Dorsolateral prefrontal cortex (tissue), 122 donors: ENCODE measurements at places on chromosomes 2 and 18.
A peak's percentile ranks its signal among the peaks of the same experiment; 100 is the strongest.

DNA sequence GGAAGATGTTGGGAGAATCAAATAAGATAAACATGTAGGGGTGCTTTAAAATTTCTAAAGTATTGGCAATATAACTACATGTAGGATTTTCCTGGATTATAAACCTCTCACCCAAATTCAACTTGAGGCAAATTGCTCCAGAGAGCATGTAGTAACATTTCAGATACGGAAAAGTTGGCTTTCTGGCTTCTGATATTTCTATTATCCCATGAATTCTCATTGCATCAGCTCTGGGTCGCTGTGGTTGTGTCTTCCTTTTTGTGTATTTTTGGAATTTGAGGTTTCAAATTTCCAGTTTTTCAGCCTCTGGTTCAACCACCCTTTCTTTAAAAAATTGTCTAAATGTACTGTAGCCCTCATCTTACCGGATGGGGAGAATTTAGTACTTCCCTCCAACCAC lies 32.3 kb downstream of the TGIF1 start:
- no peak for DNase-seq

DNA sequence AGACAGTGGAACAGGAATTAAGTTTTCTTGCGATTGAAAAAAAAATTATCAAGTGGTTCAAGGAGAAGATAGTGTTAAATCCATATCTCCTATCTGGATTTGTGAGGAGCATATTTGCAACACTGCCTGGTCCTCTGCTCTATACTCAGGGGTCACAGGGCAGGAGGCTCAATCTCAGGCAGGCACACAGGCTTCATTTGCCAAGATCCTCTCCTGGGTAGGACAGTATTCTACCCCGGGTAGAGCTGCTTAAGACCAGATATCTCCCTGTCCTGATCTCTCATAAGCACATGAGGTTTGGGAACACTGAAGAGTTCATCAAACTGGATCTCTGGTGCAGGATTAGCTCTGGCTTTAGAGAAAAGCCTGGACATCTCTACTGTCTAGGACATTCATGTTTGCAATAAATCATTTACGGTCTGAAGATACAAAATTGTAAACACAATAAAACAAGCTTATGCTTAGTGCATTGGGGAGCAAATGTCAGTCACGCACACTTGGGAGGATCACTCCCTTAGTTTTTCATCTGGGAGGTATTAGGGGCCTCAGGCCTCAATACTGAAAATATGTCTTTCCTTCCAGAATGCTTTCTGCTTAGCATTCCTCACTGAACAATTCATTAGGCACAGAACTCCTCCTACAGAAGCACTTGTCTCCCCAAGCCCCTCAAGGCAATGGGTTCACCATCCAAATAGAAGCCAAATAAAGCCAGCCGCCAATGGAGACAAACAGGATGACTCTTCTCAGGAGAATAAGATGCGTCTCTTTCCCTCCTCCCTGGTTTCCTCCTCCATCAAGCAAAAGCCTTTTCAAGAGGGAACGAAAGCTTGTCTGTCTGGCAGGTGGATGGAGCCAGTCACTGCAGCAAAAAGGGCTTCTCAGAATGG lies 34.1 kb upstream of the LCLAT1 start:
- no peak for DNase-seq

DNA sequence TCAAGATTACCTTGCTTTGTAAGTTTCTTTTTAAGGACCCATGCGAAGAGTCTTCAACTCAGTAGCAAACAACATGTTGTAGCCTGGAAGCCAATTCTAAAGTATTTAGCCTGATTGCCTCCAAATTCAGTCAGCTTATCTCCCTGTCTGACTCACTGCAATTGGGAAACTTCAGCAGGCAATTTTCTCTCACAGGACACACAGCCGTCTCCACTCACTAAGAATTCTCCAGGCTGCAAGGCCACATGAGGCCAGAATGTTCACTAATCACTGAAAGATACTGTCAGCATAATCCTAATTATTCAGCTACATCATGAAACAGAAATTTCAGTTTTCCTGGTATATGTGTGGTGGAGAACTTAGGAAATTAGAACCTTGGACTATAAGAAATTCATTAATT lies 78.1 kb upstream of the PDE1A start:
- no peak for DNase-seq

DNA sequence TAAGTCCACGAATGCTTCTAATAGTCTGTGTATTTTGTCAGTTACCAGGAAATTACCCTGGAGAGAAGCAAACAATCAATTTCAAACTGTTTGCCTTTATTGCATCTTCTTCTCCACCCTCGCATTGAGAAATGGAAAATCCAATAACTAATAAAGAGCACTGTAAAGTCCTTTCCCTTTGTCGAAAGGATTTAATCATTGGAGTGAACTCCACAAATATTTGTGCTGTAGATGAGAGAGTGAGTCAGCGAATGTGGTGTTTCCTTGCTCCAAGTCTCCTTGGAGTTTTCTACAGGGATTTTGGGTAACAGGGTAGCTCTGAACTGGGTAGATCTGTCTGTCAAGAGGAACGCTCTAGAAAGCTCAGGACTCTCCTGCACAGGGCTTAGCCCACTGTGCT lies 240.2 kb downstream of the KCNS3 start:
- no peak for DNase-seq

GRCh38 chr2:28419443-28420270 lies 27.0 kb downstream of the FOSL2 start:
- DNase-seq = no peak

GRCh38 chr2:194301946-194302345 lies 1355.1 kb upstream of the SLC39A10 start:
- DNase-seq = no peak

DNA sequence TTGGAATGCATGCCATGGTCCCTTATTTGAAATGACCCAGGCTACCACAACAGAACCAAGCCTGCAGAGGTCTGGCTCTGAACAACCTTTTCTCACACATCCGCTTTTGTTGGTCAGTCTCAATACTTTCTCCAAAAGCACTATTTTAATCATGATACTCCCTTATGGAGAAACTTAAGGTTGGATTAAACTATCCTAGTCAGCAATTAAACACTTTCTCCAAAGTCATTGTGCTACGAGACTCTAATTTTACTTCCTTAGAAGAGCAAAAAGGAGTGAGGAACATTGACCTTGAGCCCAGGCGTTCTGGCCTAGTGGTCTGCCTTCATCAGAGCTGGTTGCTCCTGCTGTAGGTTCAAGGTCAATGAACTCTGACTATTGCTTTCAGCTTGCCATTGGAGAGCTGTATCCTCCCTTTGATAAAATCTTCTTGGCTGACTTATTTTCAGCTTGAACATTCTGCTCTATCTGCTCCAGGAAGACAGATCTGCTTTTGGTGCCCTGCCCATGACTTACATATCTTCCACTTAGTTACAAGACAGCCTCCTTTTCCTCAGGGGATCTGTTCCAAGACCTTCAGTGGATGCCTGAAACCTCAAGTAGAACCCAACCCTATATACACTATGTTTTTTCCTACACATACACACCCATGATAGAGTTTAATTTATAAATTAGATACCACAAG lies 91.2 kb downstream of the NCKAP5 start:
- DNase-seq = no peak

- no peak for DNase-seq
These were observed 7.2 kb downstream of the SLC30A6 start for GRCh38 chr2:32172870-32173269.

- DNase-seq = no peak
These were observed 52.5 kb upstream of the CAVIN2 start for GRCh38 chr2:191899410-191899809.

- DNase-seq = no peak
These were observed 69.5 kb downstream of the COPS8 start for GRCh38 chr2:237154884-237155851.

DNA sequence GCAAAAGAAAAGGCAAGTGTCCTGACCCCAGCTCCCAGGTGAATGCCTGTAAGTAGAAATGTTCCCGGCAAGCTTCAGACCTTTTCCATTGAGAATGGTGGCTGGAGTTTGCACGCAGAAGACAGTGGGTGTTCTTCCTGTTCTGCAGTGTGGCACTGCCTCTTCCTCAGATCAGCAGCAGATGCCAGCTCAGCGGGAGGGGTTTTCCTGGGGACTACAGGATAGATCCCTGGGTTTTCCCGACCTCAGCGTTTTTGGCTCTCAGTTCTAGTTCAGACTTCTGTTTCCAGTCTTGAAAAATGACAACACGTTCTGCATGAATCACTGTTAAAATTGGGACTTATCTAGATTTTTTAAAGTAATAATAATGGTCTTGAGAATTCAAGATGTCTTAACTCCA lies 39.2 kb downstream of the GRHL1 start:
- DNase-seq = peak; percentile 27
